GM18507 (cell line): ENCODE measurements at places on chromosomes 16 and 17.

- no peak for DNase-seq
These were observed 612.1 kb upstream of the SALL1 start for GRCh38 chr16:51763072-51763661.

DNA sequence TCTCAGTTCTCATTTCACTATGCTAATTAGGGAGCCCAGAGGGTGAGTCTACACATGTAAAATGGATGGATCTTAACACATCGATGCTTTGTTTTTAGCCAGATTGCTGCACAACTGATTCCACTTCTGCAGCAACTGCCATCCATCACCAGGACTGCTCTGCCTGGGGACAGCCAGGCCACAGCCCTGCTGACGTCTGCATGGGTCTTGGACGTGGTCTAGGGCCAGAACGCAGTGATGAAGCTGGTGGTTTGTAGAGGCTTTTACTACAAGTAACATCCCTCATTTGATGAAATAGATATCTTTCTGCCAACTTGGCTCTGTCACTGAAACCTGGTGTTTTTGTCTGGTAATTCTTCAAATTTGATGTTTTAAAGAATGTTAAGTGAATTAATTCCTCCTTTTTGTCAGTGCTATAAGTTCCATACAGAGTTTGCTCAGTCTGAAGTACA is 50.6 kb downstream of the MARCHF10 start:
- no peak for DNase-seq

DNA sequence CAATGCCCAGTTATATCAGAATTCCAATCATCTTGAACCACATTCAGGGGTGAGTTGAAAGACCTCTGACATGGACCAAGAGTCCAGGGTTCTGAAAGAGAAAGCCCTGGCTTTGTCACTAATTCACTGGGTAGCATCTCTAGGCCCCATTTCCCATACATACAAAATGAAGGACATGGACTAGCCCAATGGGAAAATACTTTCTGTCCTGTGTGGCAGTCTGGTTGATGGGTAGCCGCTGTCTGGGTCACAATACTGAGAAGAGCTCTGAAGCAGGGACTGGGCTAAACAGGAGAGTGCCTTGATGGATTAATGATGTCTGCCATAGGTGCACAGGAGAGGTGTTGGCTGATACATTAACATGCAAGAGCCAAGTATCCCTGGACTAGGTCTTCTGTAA is 214.3 kb downstream of the RAB11FIP4 start:
- DNase-seq: no peak

GRCh38 chr16:19131825-19132218 is 18.1 kb downstream of the ITPRIPL2 start:
- no peak for DNase-seq

GRCh38 chr17:43832976-43833829 is at the start of gene MPP3:
TSS of gene MPP3 (minus strand) at chr17:43833146. CDS start at chr17:43831906, 1,240 bp downstream.
- DNase-seq: peak; percentile 15

- DNase-seq: no peak
These were observed 57.3 kb downstream of the ZFPM1 start for GRCh38 chr16:88510091-88510994.
